ENCODE measurements at places on chromosomes 2 and 18. TPM values are rescaled to one million over a fixed set of nuclear protein-coding genes. Genes with fewer than 3 reads are reported as not detected.

DNA sequence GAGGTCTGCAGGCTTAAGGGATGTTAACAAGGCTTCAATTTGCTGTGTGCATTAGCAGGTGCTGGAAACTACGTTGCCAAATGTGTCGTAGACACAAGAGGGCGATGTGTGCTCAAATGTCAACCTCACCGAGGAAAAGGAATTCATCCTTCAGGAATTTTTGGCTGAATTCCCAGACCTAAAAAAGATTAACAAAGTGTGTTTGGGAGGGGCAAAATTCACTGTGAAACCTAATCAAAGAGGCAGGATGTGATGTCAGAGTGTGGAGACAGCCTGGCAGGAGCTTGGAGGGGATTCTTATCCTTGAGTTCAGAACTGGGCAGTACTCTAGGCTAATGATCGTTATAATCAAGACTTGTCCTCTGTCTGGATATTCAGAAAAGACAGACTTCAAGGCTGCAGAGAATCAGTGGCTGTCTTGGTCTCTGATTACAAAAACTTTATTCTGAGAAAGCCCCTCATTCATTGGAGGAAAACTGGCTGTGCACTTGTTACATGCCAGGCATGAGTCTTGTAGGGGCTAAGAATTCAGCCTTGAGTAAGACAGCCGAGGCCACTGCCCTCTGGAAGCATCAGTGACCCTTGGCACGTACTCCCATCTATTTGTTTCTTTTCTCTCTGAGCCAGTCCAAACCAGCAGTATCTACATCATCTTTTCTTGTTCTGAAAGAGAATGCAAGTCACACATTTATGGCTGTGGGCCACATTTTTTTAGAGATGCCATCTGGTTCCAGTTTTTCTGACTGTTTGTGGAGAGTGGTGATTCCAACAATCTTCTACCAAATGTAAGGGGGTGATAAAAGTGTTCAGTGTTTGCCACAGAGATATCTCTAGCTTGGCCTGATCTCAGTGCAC is 18.7 kb upstream of the SCYGR1 start:
- peak; percentile 8 for DNase-seq

GRCh38 chr2:187504312-187504921 is 49.8 kb downstream of the TFPI start:
- no peak for DNase-seq

GRCh38 chr18:8814206-8814605 is 108.8 kb downstream of the MTCL1 start:
- DNase-seq = no peak

CPS1 gene
- total RNA-seq = 4.1 TPM

WDR35 gene
- 6.4 TPM for total RNA-seq

DES gene
- total RNA-seq = 0.10 TPM

GRCh38 chr2:210199186-210199765 is 26.0 kb downstream of the ACADL start:
- no peak for DNase-seq

GRCh38 chr2:223475901-223476300 is 126.3 kb downstream of the SCG2 start:
- no peak for DNase-seq

METTL8 gene
- 31.0 TPM for total RNA-seq

DOCK10 gene
- total RNA-seq = 179 TPM

PXDN gene
- 1.8 TPM for total RNA-seq

DNA sequence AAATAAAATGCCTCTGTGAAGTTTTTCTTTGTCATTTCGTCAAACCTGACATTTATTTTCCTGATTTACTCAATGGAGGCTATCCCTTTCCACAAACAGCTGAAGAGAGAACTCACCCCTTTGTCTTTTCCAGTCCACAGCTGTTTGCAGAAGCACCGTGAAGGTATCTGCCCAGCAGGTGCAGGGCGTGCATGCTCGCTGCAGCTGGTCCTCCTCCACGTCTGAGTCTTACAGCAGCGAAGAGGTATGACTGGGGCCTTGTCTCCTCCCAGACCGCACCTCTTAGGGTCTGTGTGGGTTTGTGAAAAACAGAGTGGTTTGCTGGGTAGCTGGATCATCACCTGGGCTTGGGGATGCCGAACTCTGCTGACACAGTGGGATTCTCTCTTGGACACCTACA is 9.7 kb downstream of the SPP2 start:
- no peak for DNase-seq

DNA sequence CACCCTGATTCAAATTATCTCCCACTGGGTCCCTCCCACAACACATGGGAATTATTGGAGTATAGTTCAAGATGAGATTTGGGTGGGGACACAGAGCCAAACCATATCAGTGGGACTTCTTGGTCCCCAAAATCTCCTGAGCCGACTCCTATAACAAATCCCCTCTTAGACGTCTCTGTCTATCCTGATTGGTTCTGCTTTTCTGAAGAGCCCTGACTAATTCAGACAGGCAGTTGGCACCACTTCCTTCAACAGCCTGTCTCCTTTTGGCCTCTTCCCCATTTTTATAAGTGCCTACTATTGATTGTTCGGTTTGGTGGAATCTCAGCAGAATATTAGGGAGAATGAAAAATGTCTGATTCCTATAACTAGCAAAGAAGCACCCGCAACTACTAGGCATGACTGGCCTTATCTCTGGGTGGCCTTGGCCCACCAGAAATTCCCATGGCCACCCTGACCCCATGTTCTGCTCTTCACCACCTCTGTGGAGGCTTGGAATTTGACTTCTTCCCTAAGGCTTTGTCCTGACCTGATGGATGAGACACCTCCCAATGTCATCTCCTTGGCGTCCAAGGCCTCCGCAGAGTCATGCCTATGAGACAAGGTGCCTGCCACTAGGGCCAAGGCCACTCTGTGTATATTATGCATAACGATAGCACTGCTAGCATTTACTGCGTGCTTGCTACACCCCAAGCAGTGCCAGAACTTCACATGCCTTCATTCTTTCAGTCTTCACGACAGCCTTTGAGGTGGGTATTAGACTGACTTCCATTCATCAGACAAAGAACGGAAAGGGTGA is 218.9 kb upstream of the COPS8 start:
- DNase-seq = no peak

GATA6 gene
- total RNA-seq = 0.39 TPM

DNA sequence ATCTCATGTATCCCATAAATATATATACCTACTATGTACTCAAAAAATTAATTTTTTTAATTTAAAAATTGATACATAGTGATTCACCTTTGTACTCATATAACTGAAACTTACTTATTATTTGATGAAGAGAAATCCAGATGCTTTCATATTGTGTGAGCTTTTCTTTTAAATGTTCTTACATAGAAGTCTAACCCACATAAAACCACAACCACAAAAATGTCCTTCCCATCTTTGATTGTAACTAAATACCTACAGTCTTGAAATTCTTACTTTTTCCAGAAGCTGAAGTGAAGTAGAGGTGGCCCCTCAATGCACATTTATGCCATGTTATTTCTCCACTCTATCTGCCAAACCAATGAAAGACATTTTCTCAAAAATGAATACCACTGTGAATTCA is 117.9 kb upstream of the COL5A2 start:
- no peak for DNase-seq

FN1 gene
- total RNA-seq = 0.60 TPM

GRCh38 chr2:130387071-130387400 is 31.2 kb downstream of the PTPN18 start:
- no peak for DNase-seq
